ENCODE measurements at places on chromosomes 7 and 10.

GRCh38 chr10:73910401-73910763 lies 550 bp upstream of the PLAU start:
- DNase-seq: no peak

GRCh38 chr10:60155099-60155877 lies 234.4 kb downstream of the ANK3 start:
- DNase-seq: no peak

DNA sequence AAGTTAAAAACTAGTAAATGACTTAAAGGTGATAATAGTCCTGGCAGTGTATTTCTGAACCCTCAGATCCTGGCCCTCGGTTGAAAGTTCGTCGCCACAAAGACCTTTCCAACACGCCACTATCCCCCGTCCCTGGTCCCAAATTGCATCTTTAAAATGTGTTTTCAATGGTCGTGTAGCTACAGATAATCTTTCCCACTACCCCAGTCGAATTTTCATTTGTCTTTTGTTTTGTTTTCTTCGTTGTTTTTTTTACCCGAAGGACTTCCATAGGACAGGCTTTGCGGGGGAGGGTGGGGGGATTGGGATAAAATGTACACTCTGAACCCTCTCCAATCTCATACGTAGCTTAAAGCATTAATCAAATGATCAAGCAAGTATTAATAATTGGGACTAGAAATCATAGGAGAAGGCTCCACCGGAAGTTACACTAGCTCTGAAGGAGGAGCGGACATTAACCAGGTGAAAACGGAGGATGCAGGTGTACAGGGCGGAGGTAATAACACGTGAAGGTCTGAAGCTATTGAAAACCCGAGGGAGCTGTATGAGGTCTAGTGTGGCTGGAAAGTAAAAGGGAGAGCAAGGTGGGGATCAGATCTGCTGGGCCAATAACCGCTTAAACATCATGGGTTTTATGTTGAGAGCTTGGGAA lies 32.8 kb upstream of the PHF14 start:
- no peak for DNase-seq

- no peak for DNase-seq
Observed at GRCh38 chr7:47588704-47589225, 6.9 kb upstream of the TNS3 start.

- no peak for DNase-seq
Observed at GRCh38 chr10:62590306-62590705, 214.2 kb upstream of the ADO start.

GRCh38 chr10:79928028-79928583 lies 20.8 kb downstream of the SFTPD start:
- no peak for DNase-seq

DNA sequence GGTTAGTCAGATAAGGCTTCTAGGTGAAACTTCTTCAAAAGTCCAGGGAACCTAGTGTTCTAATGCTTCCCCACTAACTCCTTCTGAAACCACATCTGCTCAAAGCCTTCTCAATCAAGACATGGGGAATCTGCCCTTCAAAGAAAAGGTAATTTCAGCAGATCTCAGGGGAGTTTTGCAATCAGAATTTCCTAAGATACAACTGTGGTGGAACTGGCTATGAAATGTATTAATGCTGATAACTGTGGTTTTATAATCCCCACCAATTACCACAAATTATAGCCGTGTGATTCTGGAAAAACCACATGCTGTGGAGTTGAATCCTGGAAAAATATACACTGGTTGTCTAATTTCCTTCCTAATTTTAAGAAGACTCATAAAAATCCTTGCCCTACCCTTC lies 233.8 kb downstream of the SORCS1 start:
- DNase-seq: no peak

- no peak for DNase-seq
Observed at GRCh38 chr10:61097026-61097425, 153.0 kb upstream of the RHOBTB1 start.

DNA sequence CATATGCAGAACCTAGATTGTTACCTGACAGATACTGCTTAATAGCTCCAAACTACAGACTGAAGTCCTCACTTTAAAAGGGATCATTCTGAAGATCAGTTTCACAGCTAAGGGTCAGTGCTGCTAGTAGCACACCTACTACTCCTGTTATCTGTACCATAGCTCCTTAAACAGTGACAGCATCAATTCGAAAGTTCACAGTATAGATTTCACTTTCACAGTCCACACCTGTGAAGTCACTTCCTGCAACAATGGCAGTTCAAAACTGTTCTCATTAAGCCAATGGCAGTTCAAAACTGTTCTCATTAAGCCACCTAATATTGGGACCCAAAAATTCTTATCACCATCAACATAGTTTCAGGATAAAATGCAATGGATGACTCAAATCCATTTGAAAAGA lies 10.7 kb upstream of the FHIP2A start:
- no peak for DNase-seq

DNA sequence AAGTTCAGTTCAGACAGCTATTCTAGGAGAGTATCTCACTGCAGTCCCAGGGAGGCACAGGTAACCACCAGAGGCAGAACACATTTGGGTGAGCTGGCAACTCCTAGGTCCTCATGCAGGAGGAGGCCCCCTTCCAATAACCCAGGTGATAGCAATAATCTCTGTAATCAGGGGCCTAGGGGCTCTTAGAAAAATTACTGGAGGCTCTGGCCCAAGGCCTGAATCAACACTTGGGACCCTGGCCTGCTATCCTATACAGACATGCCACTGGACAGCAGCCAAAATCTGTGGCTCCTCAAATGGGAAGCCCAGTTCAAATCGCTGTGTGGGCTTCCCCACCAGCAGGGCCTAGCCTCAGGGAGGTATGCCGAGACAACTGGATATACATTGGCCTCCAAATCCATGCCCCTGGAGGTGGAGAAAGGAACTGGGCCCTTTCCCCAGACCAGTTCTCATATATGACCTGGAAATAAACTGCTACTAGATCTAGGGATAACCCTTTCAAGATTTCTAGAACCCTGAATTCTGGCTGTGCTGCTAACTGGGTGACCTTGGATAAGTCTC lies 1.6 kb downstream of the AVPI1 start:
- DNase-seq: no peak

DNA sequence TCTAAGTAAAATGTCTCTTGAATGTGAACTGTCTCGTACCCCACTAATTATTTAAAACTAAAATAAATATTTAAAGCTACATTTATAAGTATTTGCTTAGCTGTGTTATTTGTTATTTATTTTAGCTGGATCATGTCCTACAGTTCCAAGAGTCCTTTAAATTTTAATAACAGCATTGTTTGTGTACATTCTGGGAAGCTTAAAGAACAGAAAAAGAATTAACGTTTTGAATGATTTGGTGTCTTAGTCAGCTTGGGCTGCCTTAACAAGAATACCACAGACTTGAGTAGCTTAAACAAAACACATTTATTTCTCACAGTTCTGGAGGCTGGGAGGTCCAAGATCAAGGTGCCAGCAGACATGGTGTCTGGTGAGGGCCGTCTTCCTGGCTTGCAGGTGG lies 107.4 kb downstream of the ITIH5 start:
- no peak for DNase-seq

- no peak for DNase-seq
Observed at GRCh38 chr7:155774947-155775346, 37.3 kb downstream of the SHH start.

All from renal cortex interstitium (tissue), 15 donors.